ENCODE measurements at places on chromosomes 1 and 21.

- no peak for DNase-seq
Observed at GRCh38 chr1:95754412-95754811, 520.4 kb downstream of the RWDD3 start.

DNA sequence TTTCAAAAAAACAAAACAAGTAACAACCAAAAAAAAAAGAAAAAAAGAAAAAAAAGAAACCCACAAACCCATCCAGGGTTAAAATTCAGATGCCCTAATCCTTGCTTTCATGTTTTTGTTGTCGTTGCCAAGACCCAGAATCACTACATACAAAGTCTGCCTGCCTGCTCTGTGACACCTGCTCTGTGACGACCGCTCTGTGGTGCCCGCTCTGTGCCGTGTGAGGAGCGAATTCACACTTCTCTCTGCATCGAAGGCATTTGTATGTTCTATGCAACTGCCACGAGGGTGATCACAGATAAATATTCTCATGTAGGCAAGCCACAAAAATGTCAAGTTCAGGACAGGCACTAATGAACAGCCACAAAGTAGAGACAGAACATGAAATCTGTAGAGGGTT lies 178.6 kb downstream of the SLC45A1 start:
- DNase-seq = no peak

- DNase-seq = no peak
Observed at GRCh38 chr1:240967070-240967724, 355.2 kb upstream of the GREM2 start.

GRCh38 chr1:224168859-224169380 lies 14.1 kb upstream of the DEGS1 start:
- DNase-seq = peak; percentile 88

DNA sequence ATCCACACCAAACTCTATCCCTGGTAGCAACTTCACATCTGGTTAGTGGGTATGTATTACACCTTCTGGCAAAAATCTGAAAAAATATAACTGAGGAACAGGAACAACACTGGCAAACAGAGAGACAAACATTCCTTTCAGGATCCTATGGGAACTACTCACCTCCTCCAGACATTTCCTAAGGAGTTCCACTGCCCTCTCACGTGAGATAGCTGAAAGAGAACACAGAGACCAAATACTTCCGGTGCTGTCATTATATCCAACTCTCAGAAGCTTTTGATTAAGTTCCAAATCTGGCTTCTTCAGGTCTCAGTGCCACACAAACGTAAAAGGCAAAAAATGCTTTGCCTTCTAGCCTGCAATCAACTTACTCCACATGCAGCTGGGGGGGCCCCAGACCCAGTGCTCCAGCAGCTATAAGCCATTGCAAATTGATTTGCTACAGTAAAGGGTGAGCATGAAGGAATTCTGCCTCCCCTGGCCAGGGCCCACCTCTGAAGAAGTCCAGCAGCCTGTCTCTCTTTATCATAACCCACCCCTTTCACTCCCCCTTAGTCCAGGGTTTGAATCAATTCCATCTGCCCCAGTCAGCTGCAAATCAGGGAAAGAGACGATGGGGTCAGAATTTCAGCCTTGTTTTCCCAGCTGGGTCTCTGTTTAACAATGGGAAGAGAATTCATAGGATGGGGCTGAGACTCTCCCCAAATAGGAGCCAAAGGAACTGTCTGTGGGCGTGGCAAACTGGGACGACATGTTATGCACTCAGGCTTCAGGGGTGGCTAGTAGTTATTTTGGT lies 32.2 kb downstream of the TFAP2E start:
- no peak for DNase-seq

DNA sequence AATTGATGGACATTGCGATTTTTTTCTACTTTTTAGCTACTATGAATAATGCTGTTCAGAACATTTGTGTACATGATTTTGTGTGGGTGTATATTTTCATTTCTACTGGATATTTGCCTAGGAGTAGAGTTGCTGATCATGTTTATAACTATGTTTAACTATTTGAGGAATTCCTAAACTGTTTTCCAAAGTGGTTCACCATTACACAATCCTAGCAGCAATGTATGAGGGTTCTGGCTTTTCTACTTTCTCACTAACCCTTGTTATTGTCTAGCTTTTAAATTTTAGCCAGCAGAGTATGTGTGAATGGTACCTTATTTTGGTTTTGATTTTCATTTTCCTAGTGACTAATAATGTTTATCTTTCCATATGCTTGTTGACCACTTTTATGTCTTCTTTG lies 86.2 kb downstream of the ATG4C start:
- no peak for DNase-seq

GRCh38 chr1:163068716-163069115 lies 445 bp upstream of the RGS4 start:
- DNase-seq = no peak

- peak; percentile 96 for DNase-seq
Observed at GRCh38 chr1:244834543-244835275, 749 bp upstream of the COX20 start.

GRCh38 chr1:157105298-157105987 lies 5.8 kb upstream of the ETV3L start:
- DNase-seq = no peak

- no peak for DNase-seq
Observed at GRCh38 chr1:2956576-2956975, 64.7 kb upstream of the ACTRT2 start.

DNA sequence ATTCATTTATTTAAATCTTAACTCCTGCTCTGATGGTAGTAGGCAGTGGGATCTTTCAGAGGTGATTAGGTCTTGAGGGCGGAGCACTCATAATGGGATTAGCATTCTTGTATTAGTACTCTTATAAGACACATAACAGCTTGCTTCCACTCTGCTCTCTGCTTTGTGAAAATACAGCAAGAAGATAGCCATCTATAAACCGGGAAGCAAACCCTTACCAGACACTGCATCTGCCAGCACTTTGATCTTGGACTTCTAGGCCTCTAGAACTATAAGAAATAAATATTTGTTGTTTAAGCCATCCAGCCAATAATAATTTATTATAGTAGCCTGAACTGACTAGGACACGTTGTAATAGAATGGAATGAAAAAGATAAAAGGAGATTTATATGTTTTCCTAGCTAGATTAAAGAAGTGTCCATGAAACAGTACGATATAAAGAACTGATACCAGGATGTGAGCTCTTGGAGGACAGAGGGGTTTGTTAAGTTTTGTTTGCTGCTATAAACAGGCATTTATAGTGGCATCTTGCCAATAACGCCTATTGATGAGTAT lies 869.9 kb downstream of the MRPL39 start:
- DNase-seq = no peak

DNA sequence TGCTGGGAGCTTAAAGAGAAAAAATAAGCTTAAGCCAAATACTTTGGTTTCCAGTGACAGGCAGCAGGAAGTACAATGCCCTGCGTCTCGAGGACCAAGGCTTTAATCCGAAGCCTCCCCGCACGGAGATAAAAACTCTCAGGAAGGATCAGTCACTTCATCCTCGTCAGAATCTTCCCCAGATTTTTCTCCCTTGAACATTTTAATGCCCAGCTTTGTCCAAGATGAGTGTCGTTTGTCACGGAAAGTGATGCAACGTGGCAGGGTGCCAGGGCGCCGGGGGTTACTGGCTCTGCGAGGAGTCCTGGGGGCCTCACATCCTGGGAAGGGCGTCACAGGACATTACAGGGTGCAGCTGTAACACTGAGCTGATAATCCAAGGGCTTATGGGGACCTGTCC lies 25.2 kb upstream of the PCBP3 start:
- DNase-seq = no peak

- DNase-seq = no peak
Observed at GRCh38 chr1:61226791-61227567, 144.6 kb downstream of the NFIA start.

DNA sequence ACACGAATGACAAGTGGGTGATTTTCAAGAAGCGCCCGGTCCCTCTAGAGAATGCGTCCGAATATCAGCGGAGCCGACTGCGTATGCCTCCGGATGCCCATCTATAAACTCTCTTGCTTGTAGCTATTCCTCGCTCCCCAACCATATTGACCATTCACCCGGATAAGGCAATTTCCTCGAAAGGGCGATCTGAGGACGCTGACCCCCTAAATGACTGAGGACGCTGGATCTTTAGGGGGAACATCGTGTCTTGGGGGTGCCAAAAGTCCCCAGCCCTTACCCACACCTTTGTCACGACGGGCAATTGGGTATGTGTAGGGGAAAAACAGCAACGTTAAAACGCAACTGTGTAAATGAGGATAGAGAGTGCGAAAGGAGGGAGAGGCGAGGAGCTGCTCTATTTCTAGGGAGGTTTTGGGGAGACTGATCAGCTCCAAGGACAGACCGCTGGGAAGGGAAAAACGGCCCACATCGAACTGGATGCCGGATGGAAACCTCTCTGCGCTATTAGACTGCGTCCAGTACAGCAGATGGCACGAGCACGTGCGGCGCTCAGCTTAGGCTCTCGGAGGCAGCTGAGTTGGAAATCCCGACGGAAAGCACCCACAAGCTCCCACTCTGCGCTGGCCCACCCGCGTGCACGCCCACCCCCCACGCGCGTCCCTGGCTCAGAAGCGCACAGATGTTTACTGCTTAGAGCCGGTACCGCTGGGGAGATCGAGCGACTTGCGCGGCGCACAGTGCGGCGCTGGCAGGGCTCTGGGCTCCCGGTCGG lies 2.9 kb upstream of the PRRX1 start:
- no peak for DNase-seq

DNA sequence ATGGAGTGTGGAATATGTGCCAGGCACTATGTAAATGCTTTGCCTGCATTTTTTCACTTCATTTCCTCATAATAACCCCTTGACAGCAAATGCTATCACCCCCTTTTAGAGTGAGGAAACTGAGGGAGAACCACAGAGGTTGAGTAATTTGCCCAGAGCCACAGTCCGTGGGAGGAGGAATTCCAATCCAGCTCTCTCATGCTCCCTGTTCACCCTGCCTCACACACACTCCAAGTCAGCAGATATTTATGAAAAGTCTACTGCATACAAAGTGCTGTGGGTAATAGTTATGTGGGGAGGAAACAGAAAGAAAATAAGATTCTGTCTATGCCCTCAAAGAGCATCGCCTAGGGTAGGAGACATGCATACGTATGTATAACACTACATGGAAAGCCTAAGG lies 30.9 kb upstream of the RBM15 start:
- no peak for DNase-seq

GRCh38 chr1:26175346-26175745 lies 1.9 kb upstream of the CNKSR1 start:
- no peak for DNase-seq

GRCh38 chr21:40299451-40299850 lies 432.2 kb downstream of the PCP4 start:
- DNase-seq = no peak

DNA sequence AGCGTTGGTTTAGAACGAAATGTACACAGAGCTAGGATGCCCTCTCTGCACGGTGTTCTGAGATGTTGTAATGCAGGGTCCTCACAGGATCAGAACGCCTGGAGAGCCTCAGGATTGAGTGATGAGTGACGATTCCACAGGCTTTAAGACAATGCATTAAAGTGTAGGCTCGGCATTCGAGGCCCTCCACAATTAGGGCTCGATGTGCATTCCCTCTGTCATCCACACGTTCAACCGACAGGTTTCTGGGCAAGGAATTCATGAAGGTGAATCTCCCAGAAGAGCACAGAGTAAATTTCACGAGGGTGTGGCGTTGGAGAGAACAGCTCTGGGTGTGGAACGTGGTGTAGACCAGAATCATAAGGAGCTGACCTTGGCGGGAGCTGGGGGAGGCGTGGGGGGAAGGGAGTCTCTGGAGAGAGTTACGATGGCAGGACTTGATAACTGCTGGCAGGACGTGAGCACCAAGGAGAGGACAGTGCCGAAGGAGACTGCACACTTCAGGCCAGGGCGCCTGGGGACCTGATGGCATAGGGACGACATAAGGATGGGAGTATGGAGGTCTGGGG lies 51.0 kb upstream of the EFHD2 start:
- no peak for DNase-seq

GRCh38 chr21:42406201-42406621 lies 2.5 kb downstream of the UBASH3A start:
- DNase-seq = peak; percentile 72

DNA sequence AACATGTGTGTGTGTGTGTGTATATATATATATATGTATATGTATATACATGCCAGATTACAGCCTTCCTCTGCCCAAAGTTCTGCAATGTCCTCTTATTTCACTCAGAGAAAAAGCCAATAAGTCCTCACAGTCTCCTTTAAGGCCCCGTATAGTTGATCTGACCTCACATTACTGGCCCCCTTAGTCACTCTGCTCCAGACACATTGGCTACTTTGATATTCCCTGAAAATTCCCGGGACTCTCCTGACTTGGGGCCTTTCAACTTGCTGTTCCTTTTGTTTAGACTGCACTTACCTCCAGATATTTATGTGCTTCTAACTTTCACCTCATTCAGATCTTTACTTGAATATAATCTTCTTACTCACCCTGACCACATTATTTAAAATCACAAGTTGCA lies 4.2 kb upstream of the BSDC1 start:
- no peak for DNase-seq

GRCh38 chr21:14686466-14687267 lies 140.6 kb upstream of the SAMSN1 start:
- no peak for DNase-seq

DNA sequence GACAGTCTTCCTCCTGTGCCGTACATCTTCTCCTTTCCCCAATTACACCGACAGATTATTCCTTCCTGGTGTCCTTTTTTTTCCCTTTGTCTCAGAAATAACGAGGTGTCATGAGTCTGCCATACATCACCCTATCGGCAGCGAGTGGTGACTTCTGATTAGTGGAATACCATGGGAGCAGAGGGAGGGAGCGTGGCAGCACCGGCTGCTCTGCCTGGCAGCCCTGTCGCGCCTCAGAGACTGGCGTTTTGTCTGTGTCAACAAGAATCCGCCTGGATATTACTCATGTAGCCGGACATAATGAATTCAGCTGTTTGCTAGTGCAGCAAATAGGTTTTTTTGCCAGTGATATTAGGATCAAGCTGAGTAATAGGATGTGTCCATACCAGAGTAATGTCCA lies 51.8 kb downstream of the UTP25 start:
- DNase-seq = no peak

DNA sequence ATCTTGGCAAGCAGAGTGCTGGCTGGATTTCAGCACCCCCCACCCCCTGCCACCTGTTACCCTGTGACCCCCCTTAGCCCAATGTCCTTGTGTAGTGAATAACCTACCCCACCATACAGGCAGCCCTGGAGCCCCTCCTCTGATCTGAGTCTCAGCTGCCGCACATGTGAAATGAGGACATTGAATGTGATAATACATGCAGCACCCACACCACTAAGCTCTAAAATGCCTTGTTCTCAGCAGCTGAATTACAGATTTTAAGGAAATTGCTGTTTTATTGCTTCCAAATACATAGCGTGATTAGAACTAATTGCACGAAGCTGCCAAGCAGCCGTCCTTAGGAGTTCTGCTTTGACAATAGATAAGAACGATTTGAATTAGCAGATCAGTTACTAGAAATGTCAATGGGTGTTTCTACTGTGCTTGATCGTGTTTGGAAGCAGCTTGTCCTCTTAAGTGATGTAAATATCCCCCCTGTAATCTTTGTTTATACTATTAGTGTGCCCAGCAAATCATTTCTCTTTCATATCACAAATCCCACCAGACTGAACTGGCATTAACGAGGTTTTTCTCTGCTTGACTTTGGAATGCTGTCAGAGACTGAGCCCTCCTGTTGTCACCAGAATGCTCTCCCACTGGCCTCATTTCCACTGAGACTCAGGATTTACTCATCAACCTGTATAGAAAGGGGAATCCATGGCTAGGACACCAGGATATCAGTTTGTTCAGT lies 4.9 kb downstream of the SLAMF8 start:
- DNase-seq = no peak

- DNase-seq = no peak
Observed at GRCh38 chr1:183178545-183178944, 7.5 kb upstream of the LAMC2 start.

- DNase-seq = peak; percentile 80
Observed at GRCh38 chr1:234230414-234230862, 142.8 kb upstream of the COA6 start.
